ENCODE measurements at places on chromosomes 7 and 10.

DNA sequence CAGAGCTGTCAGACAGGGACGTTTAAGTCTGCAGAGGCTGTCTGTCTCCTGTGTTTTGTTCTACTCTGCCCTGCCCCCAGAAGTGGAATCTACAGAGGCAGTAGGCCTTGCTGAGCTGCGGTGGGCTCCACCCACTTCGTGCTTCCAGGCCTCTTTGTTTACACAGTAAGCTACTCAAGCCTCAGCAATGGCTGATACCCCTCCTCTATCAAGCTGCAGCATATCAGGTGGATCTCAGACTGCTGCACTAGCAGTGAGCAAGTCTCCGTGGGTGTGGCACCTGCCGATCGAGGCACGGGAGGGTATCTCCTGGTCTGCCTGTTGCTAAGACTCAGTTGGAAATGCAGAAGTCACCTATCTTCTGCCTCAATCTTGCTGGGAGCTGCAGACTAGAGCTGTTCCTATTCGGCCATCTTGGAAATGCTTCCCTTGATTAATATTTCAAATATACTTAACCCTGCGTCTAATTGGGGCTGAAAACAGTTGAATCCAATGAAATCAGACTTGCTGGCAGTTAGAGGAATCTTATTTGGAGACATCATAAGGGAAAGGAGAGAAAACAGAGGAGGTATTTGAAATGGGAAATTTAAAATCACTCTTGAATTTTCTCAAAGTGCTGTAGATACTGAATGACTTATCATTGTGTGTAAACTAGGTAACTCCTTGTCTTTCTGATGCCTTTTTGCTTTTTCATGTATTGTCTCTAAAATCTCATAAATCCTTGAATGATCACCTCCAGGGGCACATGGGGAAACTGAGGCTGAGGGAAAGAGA lies 13.8 kb upstream of the CYP3A5 start:
- no peak for DNase-seq

DNA sequence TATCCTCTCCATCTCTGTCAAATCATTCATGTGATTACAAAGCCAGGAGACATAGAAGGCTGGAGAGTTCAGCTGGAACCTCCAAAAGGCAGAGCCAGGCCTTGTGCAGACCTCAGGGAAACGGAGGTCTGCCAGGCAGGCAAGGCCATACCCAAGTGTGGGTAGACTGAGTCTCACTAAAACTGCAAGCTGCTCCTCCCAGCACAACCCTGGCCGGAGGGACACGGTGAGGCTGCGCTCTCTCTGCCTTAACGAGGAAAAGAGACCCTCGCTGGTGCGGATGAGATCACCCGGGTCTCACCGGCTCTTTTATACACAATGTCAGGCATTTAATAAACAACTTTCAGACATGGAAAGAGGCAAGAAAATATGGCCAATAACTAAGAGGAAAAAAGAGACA lies 66.1 kb upstream of the INPP5A start:
- DNase-seq, result no peak

GRCh38 chr10:77319557-77319956 lies 318.1 kb downstream of the KCNMA1 start:
- no peak for DNase-seq

- DNase-seq, result no peak
Observed at GRCh38 chr7:94562525-94562924, 52.9 kb downstream of the CASD1 start.

DNA sequence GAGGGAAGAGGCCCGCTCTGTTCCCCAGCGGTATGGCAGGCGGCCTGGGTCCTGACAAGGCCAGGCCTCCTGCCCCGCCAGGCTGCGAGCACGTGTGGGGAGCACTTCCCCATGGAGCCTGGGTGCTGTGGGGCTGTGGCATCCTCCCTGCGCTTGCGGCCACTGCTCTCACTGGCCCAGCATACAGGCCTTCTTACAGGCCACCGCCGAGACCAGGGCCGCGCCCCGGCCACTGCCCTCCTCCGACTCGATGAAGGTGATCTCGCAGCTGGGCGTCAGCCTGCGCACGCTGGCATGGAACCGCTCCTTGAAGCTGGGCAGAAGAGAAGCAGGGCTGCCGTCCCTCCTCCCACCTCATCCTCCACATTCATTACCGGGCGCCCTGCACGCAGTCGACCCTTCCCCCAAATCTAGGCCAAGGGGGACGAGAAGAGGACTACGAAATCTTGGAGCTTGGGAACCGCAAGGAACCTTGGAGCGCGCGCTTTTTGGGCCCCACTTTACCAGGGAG lies 3.9 kb upstream of the MYL7 start:
- no peak for DNase-seq

DNA sequence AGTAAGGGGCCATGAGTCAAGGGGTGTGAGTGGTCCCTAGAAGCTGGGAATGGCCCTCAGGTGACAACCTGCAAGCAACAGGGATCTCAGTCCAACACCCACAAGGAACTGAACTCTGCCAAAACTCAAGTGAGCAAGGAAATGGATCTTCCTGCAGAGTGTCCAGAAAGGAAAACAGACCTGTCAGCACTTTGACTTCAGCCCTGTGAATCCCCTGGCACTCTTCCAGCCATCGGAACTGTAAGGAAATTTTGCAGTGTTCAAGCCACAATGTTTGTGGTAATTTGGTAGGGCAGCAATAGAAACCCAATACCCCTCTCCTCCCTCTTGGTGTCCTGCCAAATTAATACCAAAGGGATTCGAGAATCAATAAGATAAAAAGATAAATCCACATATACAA lies 6.9 kb downstream of the LYZL1 start:
- DNase-seq, result no peak

- DNase-seq, result no peak
Observed at GRCh38 chr10:113027574-113028455, 77.8 kb downstream of the TCF7L2 start.

DNA sequence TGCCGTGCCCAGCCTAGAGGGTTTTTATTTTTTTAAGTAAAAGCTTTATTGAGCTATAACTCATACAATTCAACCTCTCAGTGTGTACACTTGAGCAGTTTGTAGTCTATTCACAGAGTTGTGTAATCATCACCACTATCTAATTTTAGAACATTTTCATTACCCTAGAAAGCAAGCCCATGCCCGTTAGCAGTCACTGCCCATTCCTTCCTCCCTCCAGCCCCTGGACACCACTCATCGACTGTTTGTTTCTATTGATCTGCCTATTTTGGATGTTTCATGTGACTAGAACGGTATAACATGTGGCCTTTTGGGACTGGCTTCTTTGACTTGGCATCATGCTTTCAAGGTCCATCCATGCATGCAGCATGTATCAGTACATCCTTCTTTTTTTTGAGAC lies 25.7 kb upstream of the SEC61A2 start:
- DNase-seq, result no peak

DNA sequence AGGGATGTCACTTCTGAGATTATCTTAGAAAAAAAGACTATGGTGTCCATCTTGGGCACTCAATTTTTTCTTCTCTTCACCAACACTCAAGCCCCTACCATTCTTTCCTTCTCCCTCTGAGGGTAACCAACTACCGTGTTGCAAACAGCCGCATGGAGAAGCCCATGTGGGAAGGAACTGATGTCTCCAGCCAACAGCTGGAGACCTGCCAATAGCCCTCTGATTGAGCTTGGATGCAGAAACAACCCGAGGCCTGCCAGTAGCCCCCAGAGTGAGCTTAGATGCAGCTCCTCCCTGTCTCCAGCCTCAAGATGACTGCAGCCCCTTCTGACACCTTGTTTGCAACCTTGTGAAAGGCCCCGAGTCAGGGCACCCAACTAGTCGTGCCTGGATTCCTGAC lies 36.4 kb upstream of the CHCHD3 start:
- DNase-seq, result no peak

DNA sequence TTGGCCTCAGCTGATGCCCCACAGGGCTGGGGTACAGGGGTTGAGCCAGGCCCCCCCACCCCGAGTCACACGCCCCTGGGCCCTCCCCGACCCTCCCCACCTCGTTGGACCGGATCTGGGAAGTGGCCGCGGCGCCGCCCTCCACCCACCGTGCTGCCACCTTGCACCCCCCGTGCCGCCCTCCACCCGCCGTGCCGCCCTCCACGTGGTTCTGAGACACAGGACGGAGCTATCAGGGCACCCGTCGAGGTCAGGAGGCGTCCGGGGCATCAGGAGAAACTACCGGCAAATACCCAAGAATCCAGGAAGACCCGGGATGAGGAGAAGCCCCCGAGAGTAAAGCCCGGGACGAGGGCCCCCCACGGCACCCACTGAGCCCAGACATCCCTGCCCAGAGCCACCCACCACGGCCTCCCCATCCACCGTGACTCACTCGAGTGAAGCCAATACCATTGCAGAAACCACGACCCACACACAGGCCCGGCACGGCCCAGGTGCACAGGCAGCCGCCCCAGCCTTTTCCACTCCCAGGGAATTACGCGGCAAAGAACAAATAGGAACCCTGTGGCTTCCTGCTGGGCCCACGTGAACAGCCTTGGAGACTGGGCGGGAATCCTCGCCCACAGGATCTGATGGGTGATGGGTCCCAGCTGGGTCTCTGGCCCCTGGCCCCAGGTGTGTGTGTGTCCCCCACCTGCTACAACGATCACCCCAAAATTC lies 34.0 kb downstream of the ADAP1 start:
- no peak for DNase-seq

DNA sequence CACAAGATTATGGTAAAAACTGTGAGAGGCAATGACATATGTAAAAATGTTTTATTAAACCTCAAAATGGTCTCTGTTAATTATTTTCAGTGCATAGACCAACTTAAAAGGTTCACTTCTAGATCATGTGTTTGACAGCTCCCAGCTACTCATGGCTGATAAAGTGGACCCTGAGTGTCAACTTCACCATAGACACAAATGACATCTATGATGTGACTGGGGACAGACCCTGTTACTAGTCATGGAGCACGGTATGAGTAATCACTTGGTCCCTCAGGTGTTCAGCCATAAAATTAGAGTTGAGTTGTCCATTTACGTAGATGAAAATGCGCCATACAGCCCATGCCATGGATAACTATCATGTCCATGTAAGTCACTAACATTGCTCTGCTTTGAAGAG lies 199.8 kb downstream of the ZNF365 start:
- no peak for DNase-seq

GRCh38 chr10:42479057-42479456 lies 159.3 kb downstream of the ZNF33B start:
- no peak for DNase-seq

DNA sequence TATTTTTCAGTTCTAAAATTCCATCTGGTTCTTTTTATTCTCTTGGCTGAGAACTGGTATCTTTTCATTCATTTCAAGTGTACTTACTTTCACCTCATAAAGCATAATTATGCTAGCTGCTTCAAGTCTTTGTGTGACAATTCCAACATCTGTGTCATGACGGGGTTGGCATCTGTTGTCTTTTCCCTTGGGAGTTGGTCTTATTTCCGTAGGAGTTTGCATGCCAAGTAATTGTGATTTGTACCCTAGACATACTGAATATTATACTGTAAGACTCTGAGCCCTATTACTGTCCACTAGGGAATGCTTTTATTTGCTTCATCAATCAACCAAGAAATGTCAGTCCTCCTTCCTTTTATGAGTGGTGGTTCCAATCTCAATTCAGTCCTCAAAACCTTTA lies 24.6 kb upstream of the HUS1 start:
- no peak for DNase-seq

GRCh38 chr7:42945821-42946626 lies 13.8 kb downstream of the MRPL32 start:
- no peak for DNase-seq

DNA sequence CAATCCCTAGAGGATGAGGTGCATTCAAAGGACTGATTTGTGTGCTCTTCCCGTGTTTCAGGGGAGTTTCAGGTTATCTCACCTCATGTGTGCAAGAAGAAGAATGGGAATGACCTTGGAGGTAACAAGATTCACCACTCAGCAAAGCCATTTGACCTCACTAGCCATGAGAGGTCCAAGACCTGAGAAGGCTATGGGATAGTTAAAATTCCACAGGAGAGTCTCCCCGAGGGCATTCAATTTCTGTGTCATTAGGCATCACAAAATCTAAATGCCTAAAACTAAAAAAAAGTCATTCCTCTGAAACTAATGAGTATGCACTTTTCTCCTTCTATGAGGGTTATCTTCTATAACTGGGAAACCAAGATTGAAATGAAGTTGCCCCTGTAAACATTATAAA lies 433.4 kb downstream of the KCNMA1 start:
- no peak for DNase-seq

DNA sequence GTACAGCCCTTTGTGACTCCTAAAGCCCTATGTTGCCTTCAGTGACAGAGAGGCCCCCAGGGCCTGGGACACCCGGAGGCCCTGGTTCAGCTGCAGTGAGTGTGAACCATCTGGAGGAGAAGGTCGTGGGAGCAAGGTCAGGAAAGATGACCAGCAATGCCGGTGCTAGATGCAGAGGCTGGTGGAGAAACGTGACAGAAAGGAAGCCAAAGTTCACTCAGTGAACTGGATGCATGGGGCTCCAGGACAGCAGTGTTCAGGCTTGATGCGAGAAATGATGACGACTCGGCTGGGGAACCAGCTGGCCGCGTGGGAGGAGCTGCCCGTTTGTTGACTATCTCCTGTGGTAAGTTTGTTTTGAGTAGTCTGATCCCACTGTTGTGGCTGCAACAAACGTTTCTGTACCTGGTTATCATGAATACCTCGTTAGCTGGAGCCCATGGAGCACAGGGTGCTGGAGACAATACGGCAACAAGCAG lies 54.1 kb upstream of the MKRN1 start:
- DNase-seq, result no peak

DNA sequence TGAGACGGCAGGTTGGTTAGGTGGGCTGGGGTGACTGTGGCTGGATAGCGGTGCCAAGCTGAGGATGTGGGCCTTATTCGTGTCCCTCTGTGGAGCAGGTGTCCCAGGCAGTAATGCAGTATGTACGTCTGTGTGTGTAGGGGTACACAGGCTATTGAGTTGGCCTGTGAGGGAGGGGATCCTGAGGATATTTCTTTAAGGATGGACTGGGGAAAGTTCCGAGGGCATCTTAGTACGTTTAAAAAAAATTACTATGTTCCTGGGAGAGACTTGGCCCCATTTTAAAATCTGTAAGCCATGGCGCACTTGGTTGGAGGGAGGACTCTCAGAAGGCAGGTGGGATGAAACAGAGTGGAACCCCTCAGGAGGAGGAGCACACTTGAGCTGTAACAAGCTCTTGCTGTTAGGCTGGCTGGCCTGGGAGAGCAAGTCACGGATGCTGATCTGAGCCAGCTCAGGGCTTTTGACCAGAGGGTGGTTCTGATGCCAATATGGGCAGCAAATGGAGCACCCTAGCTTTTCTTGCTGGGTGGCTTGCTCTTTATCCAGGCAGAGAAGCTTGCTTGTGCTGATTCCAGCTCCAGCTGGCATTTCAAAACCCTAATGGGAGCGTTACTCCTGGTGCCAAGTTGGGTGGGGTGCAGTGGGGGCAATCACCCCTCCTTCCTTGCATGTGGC lies 765 bp downstream of the WBP1L start:
- peak; percentile 8 for DNase-seq

- DNase-seq, result no peak
Observed at GRCh38 chr7:41491308-41491707, 211.6 kb downstream of the INHBA start.

GRCh38 chr7:90749262-90749661 lies 153.1 kb downstream of the CDK14 start:
- no peak for DNase-seq

DNA sequence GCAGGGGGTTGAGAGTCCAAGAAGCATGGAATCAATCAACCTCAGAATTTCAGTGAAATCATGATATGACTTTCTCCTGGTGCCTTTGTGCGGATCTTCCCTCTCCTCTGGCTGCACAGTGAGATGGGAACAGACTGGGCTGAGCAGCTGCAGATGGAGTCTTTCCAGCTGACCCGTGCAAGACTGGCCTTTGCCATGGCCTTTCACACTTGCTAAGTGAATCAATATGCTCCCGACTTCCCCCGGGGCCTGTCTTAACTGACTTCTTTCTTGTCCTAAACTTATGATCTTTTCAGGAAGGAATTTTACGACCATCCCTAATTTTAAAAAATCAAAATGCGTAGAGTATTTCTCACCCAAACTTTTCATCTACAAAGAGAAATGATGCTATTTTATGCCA lies 469.9 kb downstream of the GALNT17 start:
- DNase-seq, result no peak
